ENCODE measurements at places on chromosomes 2 and 18.

- DNase-seq, result no peak
These were observed 120.9 kb upstream of the NRP2 start for GRCh38 chr2:205561441-205561840.

GRCh38 chr2:137161250-137161649 is 395.9 kb downstream of the THSD7B start:
- no peak for DNase-seq

DNA sequence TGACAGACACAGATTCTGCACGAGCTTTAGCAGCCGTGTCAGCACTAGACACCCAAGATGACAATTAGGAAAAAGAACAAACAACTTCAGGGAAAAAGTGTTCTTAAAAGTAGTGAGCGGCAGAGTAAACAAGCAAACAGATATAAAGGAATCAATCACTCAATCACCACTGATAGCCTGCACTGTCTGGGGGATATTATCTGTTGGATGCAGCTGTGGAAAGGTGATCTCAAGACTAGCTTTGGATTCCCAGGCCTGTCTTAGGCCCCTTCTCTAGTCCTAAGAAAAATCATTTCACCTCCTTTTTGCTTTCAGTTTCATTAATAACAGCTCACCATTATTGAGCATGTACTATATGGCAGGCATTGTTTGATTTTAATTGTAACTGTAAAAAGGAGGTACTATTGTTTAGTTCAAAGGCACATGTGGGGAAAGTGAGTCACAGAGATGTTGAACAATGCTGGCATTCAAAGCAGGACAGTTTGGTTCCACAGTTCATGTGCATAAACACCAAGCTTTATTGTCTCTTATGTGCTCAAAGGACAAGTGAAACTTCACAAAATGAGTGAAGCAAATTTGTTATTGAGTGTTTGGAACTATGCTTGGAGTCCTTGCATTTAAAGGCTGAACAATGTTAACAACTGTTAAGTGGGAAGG is 147.3 kb upstream of the TCF4 start:
- DNase-seq, result no peak

DNA sequence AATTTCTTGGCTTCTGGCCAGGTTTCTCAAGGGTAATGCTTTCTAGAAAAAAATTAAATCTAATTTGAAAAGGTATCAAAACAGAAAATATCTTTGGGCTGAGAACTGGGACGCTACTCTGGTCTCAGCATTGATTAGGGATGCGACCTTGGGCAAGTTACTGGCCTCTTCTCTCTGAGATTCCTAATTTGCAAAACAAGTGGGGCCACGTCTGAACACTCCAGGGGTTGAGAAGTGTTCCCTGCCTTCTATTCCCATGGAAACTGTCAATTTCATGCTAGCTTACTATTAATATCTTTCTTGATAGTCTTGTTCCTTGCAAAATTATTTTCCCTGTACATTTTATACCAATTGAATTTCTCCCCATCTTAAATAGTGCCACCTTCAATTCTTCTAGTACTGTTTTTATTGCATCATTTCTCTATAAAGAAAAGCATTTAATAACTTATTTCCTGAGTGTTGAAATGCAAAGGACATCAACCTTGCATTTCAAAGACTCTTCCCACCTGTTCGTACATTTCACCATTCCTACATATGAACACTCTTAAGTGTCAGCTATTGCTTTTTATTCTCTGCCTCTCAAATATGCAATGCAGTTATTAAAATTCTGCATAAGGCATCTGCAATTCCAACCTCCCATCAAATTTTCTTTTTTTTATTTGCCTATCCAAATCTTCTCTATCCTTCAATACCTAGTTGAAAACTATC is 118.3 kb upstream of the DSEL start:
- DNase-seq, result no peak

- DNase-seq, result no peak
These were observed 607.5 kb upstream of the REG3G start for GRCh38 chr2:78418021-78418420.

GRCh38 chr2:18724371-18725145 is 135.2 kb upstream of the NT5C1B start:
- DNase-seq, result peak; percentile 18

DNA sequence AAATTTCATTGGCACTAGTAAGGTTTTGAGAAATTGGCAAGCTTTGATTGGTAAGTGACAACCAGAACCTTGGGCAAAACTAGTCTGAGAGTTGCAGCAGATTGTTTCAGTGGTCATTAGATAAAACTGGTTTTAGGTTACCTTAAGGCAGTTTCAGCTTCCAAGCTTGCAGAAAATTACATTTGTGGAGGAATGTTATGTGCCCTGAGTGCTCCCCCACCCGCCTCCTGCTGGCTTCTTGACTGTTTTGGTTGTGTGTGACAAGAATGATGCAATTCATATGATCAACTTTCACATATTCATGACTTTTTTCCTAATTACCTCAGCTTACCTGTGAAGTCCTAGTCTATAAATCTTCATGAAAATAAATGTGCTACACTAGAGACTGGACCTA is 599.5 kb upstream of the ZNF804A start:
- no peak for DNase-seq

- no peak for DNase-seq
These were observed 50.6 kb downstream of the SLC9A4 start for GRCh38 chr2:102523651-102524050.

DNA sequence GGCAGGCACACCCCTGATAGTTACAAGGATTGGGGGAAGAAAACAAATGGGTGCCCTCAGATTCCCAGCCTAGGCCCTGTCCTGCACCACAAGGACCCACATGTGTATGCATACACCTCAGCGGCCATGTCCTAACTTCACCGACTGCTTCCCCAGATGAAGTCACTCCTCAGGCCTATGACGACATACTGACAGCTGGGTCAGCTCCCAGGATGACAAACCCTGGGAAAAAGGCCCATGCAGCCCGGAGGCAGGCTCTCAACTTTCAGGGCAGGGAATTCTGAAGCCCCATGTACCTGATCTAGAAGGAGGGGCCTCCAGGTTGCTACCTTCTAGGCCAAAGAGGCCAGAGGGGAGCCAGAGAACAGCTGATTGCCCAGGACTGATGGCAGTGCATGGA is 11.0 kb upstream of the PLEKHM3 start:
- no peak for DNase-seq

- peak; percentile 2 for DNase-seq
These were observed 184.5 kb upstream of the CWC22 start for GRCh38 chr2:180191432-180192124.

DNA sequence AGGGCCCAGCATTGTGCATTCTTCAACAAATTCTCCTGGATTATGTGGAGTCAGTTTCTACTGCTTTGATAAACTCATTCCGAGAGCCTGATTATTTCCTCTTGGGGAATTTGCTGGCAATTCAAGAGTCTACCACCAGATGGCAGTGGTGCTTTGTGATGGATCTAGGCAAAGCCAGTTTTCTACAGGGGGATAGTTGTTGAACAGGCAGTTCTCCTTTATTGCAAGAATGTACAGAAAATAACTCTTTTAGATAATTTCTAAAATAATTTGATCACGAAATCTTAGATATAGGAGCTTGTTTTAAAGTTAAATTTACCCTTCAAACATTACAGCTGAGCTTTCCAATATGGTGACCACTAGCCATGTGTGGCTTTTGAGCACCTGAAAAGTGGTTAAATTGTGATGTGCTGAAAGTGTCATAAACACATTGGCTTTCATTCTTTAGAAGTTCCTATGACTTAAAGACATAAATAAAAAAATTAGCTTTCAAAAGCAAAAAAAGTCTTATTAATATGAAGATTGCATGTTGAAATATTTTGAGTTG is 66.7 kb upstream of the HAAO start:
- peak; percentile 74 for DNase-seq

DNA sequence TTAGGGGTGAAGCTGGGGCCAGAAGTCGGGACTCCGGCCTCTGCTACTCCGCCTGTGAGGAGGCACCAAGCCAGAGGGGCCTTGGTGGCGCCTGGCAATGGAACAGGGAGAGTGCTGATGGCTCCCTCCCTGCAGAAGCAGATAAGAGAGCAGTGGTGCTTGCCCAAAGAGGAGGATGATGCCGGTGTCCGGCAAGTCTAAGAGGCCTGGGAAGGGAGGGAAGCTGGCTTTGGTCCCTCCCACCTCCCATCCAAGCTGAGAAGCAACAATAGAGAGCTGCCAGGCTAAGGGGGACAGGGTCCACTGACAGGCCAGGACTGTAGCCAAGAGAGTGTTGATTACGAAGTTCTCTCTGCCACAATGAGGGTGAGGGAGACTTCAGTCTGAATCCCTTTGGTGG is 479.5 kb downstream of the TNS1 start:
- no peak for DNase-seq

GRCh38 chr2:152445791-152446201 is 110.8 kb downstream of the FMNL2 start:
- DNase-seq, result peak; percentile 94

DNA sequence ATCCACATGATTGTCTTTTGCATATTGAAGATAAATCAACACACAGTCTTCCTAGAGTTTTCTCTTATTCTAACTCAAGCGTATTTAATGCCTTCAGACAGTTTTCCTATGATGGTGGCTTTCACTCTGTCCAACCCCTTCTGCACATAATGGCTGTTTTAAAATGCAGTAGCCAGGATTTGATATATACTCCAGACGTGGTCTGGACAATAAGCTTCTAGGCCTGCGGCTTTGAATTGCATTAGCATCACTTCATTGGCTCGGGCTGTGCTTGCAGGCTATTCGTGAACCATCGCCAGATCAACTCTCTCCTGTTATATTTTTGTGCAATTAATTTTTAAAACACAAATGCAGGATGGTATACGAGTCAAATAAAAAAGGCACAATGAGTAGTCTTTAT is 235.3 kb downstream of the BCL2 start:
- no peak for DNase-seq

DNA sequence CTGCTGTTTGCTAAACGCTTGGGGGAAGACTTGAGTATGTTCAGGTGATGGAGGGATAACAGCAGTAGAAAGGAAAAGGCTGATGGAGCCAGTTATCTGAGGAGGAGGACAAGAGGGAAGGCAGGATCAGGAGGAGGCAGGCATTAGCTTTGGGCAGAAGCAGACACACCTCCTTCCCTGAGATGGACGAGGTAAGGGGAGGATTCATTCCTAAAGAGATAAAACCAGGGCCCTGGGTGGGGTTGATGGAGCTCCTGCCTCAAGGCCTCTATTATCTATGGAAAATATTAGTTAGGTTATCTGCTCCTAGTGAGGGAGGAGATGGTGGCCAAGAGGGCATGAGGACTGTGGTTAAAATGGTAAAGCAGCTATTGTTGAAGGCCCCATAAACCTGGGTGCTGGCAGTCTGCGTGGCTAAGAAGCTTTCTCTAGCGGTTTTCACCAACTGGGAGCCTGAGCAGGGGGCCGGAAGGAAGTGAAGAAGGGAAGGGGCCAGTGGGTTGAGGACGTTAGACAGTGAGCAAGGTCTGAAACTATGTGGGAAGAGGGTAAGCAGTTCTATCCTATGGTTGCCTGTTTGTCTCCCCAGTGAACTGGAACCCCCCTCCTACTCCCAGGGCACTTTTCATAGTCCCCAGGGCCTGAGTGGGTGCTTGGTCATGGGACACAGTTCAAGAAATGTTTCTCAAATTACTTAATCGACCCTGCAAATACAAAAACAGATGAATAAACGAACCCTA is 56.6 kb upstream of the HK2 start:
- no peak for DNase-seq

DNA sequence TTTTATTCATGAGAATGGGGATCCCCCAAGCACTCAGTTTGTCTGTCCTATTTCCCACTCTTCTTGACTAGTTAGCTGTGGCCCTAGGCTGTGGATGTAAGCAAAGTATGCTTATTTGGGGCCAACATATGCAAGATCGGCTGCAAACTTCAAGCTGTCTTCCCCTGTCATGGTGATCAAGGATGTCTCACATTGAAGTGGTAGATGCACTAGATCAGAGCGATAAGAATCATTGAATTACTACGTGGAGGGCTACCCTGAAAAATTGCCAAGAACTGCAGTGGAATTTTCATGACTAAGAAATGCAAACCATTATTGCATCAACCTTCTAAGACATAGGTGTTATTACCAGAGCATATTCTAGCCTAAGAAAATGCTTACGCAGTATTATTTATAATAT is 527.4 kb downstream of the RNF144A start:
- no peak for DNase-seq

DNA sequence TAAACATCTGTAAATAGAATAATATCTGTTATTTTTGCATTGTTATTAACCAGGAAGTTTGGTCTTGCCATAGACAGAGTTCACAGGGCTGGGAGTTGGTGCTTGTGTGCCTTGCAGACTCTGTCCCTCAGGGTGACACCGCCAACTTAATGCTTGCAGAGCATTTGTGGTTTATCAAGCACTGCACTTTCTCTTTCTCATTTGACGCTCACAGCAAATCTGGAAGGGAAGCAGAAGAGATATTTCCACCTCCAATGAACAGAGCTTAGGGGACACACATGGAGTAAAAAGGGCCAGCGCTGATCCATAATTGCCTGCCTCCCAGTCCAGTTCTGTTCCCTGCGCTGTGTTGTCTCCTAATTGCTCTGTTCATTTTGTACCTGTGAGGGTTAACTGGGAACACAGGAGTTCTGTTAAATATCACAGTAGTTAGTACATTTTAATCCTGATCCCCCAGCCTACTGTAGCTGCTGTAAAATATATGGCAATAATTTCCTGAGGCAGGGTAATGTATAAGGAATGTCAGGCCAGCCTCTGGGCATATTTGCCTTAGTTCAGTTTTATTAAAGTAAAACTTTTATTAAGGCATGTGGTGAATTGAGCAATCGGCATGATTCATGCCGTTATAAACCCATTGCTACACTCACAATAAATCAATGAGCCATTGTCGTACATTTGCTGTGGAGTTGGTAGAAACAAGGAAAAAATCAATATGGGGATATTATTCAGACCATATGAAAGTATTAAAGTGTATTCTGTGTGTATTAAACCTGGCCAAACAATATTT is 182.5 kb upstream of the OSR1 start:
- DNase-seq, result peak; percentile 93

- no peak for DNase-seq
These were observed 299.4 kb downstream of the ZNF516 start for GRCh38 chr18:76195601-76196000.

- DNase-seq, result no peak
These were observed 10.4 kb downstream of the ARHGAP25 start for GRCh38 chr2:68745006-68745405.

- peak; percentile 30 for DNase-seq
These were observed 199.8 kb downstream of the CLIP4 start for GRCh38 chr2:29314816-29315571.

GRCh38 chr18:9333441-9334328 is 888 bp upstream of the TWSG1 start:
- no peak for DNase-seq

DNA sequence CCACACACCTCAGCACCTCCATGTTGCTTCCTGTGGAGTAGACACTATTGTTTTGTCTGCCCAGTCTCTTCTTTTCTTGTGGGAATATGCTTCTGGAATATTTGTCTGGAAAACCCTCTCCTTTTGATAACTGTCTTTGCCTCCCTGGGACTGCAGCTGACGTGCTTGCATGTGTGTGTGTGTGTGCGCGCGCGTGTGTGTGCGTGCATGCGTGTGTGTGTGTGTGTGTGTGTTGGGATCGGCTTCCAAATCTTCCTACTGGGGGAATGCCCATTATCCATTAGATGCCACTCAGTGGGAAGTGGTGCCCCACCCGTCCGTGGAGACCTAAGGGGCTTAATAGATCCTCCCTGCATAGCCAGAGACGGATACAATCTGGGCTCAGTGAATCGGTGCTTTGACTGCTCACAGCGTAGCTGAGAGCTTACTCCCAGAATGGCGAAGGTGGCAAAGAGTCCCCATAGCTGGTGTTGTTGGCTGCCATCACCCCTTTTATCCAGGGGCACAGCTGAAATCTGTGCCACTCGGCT is 86.9 kb downstream of the RRM2 start:
- no peak for DNase-seq

All from iris pigment epithelial cell (primary cell).